Cerebellum (tissue), 4 donors: ENCODE measurements at places on chromosomes 3 and 15.
A peak's percentile ranks its signal among the peaks of the same experiment; 100 is the strongest.

GRCh38 chr15:51982013-51982769 is 10.6 kb upstream of the LEO1 start:
- peak; percentile 17 for DNase-seq

- DNase-seq, result no peak
Measured at GRCh38 chr3:30625541-30626438, 19.4 kb downstream of the TGFBR2 start.

- peak; percentile 20 for DNase-seq
Measured at GRCh38 chr3:127351321-127351720, 63.5 kb upstream of the PRR20G start.

DNA sequence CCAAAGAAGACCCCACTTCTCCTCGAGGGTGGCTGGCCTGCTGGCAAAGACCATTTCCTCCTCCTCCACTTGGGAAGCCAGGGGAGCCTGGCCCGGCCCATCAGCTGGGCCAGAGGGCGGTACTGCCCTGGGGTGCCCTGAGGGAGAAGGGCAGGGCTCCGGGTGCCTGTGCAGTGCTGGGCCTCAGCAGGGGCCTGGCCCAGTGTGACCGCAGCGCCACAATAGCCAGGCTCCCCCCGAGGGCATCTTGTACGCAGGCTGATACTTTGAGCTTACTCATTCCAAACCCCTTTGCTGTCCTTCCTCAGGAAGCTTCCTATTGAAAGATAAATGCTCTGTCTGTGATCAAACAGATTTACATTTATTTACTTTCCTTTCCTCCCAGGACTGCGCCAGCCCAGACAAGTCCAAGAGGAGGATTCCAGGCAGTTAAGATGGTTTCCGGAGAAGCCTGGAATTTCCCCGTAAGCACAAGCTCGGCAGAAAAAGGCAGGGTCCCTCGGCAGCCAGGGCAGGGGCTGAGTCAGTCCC is 240.1 kb downstream of the XXYLT1 start:
- DNase-seq, result no peak

DNA sequence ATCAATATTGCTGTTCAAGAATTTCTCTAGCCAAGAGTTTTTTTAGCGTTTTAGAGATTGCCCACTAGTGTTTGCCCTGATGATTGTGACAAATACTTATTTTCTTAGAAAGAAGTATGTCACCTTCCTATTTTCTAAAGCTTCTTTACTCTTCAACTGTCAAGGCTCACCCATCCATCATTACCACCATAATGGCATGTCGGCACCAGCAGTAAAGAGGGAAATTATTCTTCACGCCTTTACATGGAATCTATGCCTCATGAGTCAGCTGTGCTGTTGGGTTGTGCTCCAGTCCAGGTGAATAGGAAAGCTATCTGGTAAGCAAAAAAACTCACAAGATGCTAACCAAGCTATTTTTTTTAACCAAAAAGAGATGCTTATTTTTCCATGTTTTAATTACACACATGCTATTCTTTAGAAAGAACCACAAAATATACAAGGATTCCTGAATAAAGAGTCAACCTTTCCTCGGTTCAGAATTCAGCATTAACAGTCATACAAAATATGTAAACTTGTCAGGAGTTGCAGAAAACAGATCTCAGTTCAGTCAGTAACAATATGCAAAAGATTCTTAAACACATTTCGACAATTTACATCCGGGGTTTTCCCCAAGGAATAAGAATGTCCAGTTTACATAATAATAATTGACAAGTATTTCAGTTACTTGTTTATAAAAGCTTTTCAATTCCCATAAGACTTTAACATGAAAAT is 128.0 kb downstream of the ATP8B4 start:
- DNase-seq, result no peak

DNA sequence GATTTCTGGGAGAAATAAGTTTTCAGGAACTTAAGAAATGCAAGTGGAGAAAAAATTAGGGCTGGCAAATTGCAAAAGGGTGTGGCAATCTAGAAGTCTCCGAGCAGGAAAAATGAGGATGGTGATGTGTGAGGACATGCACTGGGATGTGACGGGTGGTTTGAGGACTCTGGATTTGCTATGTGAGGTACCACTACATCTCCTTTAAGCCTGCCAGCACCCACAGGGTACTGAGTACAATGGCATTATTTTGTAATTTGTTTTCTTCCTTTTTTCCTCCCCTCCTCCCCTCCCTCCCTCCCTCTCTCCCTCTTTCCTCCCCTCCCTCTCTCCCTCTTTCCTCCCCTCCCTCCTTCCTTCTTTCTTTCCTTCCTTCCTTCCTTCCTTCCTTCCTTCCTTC is 237.5 kb downstream of the GAP43 start:
- DNase-seq, result no peak

DNA sequence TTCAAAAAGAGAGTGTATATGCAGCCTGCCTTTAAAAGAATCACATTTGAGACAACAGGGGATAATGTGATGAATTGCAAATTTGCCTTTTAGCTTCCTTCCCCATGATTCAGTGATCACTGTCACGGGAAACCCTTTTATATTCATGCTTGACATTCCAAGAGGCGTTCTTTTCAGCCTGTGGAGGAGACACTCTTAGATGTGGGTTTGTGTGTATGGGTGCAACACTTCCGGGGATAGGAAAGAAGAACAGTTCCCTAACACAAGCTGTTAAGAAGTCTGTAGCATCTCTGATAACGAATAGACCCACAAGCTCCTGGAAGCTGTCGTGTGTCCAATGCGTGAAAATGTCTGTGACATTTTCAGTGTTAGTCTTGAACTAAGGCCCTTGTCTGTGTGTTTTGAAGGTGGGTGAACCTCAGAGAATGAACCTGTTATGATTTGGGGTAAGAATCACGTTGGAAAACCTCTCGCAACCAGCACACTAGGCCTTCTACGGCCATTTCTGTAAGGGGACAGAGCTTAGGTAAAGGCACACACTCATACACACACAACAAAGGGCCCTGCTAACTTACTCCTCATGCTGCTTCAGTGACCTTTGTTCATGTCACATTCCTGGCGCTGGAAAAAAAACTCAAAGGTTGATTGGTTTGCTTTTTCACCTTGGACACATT is 229.2 kb upstream of the ST8SIA2 start:
- no peak for DNase-seq

- no peak for DNase-seq
Measured at GRCh38 chr15:56234804-56235203, 8.9 kb downstream of the RFX7 start.

GRCh38 chr3:17655743-17656142 is 86.7 kb downstream of the TBC1D5 start:
- DNase-seq, result no peak

- DNase-seq, result no peak
Measured at GRCh38 chr3:16839271-16840100, 45.3 kb upstream of the PLCL2 start.

DNA sequence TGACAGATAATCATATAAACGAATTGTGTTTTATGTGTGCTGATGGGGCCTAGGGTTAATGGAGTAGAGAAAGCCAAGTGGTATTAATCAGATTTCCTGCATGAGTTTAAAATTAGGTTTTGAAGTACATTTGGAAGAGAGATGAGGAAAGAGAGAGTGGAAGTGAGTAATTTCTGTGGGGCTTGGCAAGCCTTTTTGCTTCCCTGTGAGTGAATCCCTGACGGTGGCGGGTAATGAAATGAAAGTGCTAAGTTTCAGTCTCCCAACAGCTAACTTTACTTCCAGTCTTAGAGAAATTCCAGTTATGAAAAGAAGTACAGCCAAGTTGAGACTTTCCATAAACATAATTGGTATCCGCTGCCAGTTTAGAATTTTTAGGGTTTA is 139.4 kb downstream of the BBX start:
- no peak for DNase-seq

- DNase-seq, result no peak
Measured at GRCh38 chr3:42688487-42689420, 3.4 kb downstream of the KLHL40 start.

- no peak for DNase-seq
Measured at GRCh38 chr3:54983266-54984099, 55.6 kb upstream of the LRTM1 start.

DNA sequence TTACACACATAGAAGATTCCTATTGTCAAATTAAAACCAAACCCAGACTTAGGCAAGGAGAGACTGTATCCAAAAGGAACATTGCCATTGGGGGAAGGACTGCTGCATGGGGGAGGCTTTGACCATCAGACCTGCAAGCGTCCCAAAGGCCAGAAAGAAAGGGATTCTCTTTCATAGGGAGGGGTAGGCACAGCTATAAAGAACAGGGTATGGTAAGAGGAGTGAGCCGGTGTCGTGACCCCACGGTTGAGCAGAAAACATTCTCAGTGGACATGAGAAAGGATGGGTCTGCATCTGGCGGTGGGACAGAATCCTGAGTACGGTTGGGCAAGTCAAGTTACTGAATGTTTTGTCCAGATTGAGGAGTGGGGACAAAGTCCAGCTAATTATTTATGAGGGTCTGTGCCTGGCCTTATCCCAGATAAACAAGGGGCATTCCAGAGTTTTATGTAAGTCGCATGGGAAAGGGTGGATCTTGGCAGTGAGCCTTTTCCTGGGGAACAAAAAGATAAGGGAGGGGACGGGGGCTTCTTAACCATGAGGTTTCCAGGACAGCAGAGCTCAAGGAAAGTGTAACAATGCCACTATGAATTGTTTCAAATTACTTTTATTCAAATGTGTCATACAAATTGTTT is 357.8 kb downstream of the OCA2 start:
- DNase-seq, result no peak

DNA sequence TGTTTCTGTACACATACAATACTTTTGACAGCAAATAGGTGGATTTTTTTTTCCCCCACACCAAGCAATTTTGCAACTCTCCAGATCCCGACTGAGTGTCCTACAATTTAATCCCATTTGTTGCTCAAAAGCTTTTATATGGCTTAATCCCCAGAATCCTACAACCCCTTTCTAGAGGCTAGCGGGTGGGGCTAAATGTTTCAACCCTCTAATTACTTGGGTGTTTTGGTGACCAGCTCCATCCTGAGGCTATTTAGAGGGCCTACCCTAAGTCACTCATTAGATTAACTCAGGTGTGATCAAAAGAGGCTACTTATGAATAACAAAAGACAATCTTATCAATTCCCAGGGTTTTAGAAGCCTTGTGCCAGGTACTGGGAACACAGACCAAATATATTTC is 21.0 kb upstream of the FBXL2 start:
- DNase-seq, result no peak

DNA sequence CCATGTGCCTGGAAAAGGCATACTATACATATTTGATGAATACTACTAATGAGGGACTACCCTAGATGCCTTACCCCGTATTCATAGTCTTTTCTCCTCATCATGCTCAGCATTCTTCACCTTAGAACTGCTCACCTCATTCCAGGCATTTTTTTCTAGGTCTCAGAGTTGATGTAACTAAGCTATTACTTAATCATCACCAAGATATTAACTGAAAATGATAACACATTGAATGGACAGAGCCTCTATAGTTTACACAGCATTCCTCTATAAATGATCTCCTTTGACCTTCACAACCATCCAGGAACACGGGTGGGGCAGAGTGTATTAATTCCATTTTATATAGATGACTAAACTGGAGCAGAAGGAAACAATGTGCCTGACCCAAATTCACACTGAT is 174.1 kb upstream of the DPH6 start:
- no peak for DNase-seq

- no peak for DNase-seq
Measured at GRCh38 chr3:141256820-141257219, 25.2 kb downstream of the PXYLP1 start.

GRCh38 chr3:32972482-32973146 is 21.2 kb downstream of the CCR4 start:
- no peak for DNase-seq

- DNase-seq, result no peak
Measured at GRCh38 chr15:59685737-59686297, 3.3 kb downstream of the BNIP2 start.

- peak; percentile 86 for DNase-seq
Measured at GRCh38 chr3:122973893-122974615, 53.5 kb downstream of the SEMA5B start.

DNA sequence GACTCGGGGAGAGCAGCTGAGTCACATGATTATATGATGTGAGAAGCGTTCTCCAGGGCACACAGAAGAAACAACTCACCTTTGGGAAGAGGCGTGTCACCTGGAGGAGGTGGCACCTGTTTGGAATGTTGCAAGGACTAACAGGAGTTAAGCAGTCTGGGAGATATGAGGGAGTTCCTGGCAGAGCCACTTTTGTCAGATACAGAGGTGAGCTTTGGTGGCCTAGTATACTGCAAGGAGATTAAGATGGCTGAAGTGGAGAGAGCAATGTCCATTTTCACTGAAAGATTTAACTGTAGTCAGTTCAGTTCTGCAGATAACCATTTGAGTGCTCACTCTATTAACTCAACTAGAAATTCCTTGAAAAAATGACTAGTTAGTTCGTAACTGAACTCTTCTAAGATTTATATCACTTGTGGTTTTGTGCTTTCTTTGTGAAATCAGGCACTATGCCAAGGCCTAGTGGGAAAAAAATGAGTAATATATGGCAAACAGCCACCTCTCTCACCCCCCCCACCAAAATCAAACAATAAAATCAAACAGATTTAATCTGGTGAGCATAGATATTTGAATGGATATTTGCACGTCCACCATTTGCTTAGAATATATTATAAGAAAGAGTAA is 61.3 kb downstream of the CRYBG3 start:
- no peak for DNase-seq

GRCh38 chr3:87987952-87988351 is 70.9 kb downstream of the CGGBP1 start:
- DNase-seq, result no peak

- no peak for DNase-seq
Measured at GRCh38 chr3:38640661-38641452, 8.6 kb downstream of the SCN5A start.

- no peak for DNase-seq
Measured at GRCh38 chr3:194267744-194268653, 83.1 kb downstream of the CPN2 start.

- DNase-seq, result no peak
Measured at GRCh38 chr15:73323374-73323955, 45.3 kb downstream of the HCN4 start.

DNA sequence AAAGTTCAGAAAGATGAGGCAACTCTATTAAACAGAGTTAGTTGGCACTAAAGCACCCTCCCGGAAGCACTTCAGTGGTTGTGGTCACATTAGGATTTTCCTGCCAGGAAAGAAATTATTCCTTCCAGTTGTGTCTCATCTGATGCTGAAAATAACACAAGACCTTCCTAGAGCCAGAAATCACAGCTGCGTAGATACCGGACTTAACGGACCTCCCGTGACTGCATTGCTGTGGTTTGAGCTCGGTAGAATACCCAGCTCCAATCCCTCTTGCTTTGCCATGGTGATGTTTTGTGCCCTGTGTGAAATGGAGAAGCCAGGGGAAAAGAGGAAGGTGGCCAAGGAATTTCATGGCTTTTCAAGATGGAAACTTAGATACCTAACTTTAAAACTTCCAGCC is 215.0 kb upstream of the IGF1R start:
- DNase-seq, result no peak

GRCh38 chr15:100250176-100250800 is 91.5 kb downstream of the ADAMTS17 start:
- no peak for DNase-seq

DNA sequence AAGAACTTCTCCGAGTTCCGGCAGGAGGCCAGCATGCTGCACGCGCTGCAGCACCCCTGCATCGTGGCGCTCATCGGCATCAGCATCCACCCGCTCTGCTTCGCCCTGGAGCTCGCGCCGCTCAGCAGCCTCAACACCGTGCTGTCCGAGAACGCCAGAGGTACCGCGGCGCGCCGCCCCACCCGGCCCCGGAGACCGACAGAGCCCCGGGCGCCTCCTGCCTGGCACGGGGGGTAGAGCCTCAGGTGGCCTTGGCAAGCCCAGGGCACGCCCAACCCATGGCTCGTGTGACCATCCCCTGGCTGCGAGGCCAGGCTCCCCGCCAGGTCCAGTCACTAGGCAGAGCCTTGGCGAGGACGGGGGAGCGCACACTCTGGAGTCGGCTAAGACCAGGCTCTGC is 134.1 kb downstream of the LRRK1 start:
- DNase-seq, result no peak
